ENCODE measurements at places on chromosomes 1 and 21.

DNA sequence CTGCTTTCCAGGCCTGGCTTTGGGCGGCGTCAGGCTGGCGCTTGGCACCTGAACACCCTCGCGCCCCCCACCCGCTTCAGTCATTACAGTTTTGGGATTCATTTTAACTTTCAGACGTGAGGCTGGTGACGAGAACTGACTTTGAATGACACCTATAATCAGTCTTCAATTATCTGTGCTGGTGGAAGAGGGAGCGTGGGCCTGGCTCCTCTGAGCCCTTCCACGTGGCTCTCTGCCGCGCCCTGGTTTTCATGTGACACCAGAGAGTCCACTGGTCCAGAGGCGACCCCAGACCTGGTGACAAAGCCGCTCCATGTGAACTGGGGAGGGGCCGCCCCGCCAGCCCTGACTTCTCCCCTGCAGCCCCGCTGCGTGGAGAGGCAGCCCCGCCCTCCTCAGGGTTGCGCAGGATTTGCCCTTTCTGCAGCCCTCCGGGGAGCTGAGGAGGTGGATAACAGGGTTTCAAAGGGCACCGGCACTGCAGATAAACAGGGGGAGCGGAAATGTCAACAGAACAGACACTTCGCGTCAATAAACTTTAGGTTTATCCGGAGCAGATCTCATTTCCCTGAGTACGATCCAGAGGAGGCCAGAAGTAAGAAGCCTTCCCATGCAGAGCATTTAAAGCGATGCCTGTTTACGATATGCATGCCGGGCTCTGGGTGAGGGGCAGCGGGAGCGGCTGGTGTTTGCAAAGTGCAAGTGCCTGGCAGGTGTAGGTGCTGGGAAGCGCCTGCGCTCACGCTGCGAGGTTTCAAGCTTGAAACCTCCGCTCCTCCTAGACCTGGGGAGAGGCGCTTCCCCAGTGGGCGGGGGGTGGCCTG, 56.4 kb downstream of the AJAP1 start:
- no peak for DNase-seq

DNA sequence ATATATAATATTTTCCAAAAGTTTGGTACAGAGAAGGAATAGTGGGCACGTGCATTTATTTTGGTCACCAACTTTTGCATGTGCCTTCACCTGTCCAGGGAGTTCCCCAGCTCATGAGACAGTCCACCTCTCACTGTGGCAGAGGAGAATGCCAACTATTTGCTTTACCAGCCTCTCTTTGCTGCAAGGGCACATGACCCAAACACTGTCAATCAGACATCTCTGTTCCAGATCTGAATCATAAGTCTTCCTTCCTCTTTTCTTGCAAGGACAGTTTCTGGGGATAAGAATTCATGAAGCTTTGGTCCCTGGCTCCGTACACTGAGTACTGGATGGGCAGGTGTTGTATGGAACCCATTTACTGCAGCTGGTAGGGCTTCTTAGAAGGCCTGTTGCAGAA, 38.6 kb downstream of the C1orf87 start:
- DNase-seq, result no peak

DNA sequence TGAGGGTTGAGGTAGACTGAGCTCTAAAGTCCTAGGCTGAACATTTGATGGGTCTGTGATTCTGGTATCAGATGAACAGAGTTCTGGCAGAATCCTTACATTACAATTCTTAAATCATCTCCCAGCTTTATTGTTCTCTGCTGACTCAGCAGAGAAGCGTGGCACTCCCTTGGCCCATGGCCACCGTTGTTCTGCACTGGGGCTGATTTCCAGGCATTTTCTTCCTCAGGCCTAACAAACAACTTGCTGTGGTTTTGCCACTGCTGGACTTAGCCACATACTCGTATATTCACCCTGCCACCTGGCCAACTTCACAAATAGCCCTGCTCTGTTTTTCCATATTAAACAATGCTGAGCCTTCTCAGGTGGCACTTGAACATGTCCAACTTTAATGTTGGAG, 223.2 kb downstream of the TNR start:
- no peak for DNase-seq

DNA sequence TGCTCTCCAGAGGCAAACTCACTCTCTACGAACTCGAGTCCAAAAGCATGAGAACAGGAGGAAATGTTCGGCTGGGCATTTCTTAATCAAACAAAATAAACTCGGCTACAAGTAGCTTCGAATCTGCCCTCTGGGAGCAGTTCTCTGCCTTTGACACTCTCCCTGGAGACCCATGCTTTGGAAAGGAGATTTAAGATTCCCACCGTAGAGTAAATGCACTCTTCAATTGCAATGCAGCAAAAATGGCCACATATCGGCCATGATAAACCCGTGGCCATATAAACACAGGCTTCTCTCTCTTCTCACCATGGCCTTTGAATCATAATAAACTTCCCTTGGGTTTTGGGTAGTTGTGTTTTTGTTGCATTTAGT, 215.4 kb downstream of the TOMM20 start:
- DNase-seq, result no peak

DNA sequence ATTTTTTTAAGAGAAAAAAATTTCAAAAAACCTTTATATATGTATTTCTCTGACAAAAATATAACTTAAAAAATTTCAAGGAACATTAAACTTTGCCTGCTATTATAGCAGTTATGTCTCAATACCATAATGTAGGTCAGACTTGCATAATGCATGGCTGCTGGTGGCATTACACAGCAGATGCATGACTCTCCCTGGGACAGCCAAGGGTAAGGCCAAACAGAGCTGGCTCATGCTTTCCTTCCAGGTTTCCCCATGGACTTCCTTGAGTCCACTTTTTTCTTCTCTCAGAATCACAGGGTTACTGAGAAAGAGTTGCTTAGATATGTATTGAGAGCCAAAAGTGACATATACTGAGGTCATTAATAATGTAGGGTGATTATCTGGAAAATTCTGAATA, 43.7 kb downstream of the RHOU start:
- no peak for DNase-seq

DNA sequence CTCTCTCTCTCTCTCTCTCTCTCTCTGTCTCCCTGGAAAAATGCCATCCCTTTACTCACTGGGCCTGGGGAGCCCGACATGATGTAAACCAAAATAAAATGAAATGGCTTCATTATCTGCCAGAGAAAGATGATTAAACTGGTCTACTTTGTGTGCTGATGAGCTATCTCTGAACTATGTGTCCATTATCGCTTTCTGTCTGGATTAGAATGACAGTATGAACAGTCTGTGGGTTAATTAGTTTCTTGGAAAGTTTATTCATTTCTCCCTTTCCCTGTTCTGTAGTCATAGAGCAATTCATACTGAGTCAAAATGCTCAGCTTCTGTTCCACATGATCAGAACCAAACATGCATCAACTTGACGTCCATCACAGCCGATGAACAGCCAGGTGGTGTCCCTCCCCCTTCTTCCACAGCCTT, 72.4 kb upstream of the KCND3 start:
- no peak for DNase-seq

DNA sequence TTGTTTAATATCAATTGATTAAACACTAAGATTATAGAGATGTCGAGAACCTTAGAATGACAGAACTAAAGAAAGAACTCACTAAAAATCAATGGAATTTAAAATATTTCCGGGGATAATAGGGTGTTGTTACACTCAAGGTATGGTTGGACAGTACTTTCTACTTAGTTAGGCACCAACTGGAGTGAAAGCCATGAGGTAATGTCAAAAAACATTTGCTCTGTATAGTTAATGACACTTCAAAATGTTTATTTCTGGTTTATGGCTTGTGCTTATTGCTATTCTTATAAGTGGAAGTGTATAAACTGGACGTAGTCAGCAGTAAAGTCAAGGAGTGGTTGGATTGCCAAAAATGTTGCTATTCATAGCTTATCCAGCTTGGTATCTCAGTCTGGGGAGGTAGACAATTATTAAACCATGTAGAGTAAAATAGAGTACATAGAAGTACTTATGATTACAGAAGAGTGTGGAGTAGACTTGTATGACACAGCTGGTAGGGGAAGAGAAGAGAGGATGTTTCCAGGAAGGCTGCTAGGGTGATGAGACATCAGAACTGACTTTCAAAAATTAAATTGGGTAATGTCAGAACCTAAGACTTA, 56.5 kb upstream of the BMP8A start:
- no peak for DNase-seq

DNA sequence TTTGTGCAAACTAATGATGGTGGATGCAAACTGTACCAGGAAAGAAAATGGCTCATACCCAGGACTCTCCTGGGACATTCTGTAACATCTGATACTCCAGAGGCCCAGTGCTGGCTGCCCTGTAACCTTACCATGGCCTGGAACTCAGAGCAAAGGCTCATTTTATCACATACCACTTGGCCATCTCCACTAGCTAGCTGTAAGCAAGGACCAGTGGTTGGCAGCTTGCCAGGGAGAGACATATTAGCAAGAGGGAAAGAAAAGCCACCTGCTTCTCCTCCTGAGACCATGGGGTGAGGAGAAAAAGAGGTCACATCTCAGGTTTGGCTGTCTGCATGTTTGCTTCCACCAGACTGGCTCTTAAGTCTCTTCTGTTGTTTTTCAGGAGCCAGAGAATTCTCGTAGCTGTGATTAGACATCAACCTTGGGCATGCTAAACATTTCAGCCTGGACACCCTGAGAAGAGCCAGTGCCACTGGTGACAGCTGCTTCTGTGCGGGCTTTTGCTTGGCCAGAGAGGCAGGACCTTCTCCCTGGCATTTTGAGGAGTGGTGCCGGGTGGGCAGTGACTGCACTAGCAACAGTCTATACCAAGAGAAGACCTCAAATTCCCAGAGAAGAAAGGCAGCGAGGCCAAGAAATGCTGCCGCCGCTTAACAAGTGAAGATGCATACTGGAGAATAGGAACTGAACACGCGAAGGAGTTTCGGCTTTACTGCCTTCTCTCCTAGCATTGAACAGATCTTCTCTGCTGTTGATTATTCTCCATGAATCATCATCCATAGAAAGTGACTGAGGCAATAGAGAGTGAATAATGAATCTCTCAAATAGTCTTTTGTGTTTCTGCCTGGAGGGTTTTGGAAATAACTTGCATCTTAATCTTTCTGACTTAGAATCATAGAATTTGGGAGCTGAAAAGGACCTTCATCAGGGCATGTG, 6.7 kb upstream of the INKA2 start:
- peak; percentile 53 for DNase-seq

GRCh38 chr1:68202239-68202832, 30.0 kb downstream of the WLS start:
- no peak for DNase-seq

- DNase-seq, result no peak
Observed at GRCh38 chr1:53536606-53537005, 77.4 kb downstream of the DMRTB1 start.

GRCh38 chr1:94798462-94798861, 21.7 kb upstream of the SLC44A3 start:
- DNase-seq, result no peak

GRCh38 chr1:8858112-8858668, 20.3 kb downstream of the ENO1 start:
- peak; percentile 46 for DNase-seq
